ENCODE measurements at places on chromosomes 16 and 17.

GRCh38 chr17:82246365-82247181, 17.7 kb downstream of the SLC16A3 start:
- DNase-seq: no peak

- no peak for DNase-seq
These were observed 24.4 kb downstream of the ADAMTS18 start for GRCh38 chr16:77410449-77410848.

DNA sequence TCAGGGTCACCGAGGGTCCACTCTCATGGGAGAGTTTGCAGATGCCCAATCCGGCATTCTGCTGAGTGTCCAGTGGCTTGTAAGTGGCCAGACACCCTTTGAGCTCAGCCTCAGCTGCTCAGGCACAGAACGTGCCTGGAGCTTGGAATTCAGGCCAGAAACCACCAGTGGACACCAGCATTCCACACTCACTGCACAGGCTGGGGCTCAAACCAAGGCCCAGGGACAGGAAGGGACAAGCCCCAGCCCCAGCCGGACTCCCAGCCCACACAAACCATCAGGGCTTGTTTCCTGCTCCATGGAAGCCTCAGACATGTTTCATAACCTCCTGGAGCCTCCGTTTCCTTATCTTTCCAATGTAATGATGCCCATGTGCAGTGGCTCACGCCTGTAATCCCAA, 5.0 kb upstream of the NPRL3 start:
- no peak for DNase-seq

GRCh38 chr17:45235416-45236281, 14.0 kb downstream of the FMNL1 start:
- DNase-seq: peak; percentile 72

GRCh38 chr17:77959126-77959925, 823 bp downstream of the TNRC6C start:
- peak; percentile 19 for DNase-seq

GRCh38 chr17:74012465-74012864, 191.0 kb upstream of the RPL38 start:
- peak; percentile 21 for DNase-seq

DNA sequence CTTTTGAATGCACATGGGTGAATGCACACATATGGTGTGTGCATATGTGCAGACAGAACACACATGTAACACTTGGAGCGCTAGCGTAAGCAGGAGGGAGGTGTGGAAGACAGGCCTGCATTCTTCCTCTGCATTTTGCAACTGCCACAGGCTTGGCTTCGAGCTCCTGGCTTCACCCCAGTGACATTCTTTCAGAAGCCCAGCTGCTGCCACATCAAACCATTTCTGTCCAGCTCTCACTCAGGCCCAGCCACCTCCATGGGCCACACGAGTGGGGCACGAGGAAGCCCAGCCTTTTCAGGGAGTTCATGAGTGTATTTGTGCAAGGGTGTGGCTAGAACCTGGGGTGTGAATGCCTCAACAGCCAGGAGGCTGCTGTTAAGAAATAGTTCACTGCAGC, 18.8 kb downstream of the LGALS3BP start:
- no peak for DNase-seq

- no peak for DNase-seq
These were observed 8.2 kb downstream of the KRT26 start for GRCh38 chr17:40763752-40764151.

All from stimulated activated CD4-positive, alpha-beta T cell treated with anti-CD3 and anti-CD28 coated beads, Interleukin-1b, Interleukin-23, amount 100 ng/mL, for 48 hours (primary cell).